ENCODE measurements at places on chromosomes 6 and 20.
A peak's percentile ranks its signal among the peaks of the same experiment; 100 is the strongest.

GRCh38 chr6:99611148-99611547, 4.5 kb downstream of the PRDM13 start:
- DNase-seq, result no peak

DNA sequence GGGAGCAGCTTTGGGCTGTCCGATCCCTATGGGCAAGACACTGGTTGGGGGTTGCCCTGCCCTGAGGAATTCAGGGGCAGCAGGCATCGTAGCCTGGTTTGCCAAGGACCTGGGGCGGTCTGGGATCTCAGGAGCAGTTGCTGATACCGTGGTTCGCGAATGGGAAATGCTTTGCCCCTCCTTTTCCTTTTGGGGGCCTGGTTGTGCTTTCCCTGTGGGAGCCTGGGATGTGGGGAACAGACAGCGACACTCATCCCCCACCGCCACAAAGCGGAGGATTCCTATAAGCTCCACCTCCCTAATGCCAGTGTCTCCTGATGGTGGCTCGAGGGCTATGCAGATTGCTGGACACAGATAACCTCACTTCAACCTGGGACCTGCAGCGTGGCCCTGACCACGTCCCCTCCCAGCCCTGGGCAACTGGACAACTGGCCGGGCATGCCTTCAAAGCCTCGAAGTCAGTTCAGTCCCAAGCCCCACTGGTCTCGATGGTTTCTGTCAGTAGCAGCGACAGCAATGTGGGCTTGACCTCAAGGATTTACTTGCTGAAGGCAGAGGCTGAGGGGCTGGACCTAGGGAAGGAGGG, 3.3 kb downstream of the CEBPB start:
- no peak for DNase-seq

DNA sequence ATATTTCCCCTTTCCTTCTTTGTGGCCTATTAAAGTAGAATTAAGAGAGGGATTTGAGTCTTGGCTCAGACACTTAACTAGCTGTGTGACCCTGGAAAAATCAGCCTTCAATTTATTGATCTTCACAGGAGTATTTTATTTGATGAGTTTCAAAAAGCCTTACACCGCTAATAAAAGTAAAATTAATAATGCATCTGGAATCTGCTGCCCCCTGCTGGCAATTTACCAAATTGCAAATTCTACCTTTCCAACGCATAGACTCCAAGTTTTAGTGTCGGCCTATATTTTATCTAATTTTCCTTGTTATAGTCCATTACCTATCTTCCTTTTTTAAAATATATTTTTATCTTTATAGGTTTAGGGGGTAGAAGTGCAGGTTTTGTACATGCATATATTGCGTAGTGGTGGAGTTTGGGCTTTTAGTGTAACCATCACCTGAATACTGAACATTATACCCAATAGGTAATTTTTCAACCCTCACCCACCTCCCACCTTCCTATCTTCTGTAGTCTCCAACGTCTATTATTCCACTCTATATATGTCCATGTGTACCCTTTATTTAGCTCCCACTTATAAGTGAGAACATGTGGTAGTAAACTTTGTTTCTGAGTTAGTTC, 46.3 kb downstream of the GOPC start:
- DNase-seq, result peak; percentile 23

GRCh38 chr6:32151181-32151862, 417 bp downstream of the PRRT1 start:
- no peak for DNase-seq

GRCh38 chr20:34491226-34491931, 24.8 kb upstream of the DYNLRB1 start:
- DNase-seq, result no peak

GRCh38 chr6:81938014-81938856, 185.8 kb upstream of the TENT5A start:
- no peak for DNase-seq

DNA sequence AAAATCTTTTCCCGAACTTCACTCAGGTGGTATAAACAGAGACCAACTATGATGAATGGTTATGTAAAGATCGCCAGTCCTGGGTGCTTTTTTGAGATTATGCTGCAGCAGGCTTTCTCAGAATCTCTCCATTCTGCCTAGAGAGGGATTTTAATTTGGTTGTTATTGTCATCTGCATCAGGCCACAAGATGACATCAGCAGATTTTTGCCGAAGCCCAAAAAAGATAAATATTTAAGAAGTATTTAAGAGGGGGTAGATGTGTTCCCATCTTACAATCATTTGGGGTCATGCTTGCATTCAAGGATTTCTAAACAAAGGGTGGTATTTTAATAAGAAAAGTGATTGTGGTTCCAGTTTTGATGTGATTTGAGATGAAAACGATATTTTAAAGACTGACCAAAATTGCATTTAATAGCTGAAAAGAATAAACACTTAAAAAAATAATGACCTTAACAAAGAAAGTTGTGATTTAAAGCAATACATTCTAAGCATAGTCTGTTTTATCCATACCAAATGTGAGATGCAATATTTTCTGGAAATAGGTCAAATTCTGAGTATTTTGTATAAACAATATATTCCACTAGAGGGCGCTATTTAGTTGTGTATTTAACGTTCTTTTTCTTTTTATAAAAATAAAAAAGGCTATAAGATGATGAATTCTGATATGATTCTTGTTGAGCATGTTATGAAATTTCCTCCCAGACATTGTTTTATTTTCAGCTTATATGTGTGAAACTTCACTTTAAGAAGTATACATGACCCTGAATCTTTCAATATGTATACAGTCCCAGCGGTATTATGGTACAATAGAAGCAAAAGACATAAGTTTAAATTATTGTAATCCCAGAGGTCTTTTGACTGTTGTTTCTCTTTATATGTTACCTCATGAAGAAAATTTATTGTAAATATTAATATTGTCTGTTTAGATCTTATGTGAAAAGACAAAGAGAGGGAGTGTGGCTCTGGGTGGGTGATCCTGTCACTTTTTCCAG, 51.0 kb upstream of the ZFP64 start:
- peak; percentile 46 for DNase-seq

DNA sequence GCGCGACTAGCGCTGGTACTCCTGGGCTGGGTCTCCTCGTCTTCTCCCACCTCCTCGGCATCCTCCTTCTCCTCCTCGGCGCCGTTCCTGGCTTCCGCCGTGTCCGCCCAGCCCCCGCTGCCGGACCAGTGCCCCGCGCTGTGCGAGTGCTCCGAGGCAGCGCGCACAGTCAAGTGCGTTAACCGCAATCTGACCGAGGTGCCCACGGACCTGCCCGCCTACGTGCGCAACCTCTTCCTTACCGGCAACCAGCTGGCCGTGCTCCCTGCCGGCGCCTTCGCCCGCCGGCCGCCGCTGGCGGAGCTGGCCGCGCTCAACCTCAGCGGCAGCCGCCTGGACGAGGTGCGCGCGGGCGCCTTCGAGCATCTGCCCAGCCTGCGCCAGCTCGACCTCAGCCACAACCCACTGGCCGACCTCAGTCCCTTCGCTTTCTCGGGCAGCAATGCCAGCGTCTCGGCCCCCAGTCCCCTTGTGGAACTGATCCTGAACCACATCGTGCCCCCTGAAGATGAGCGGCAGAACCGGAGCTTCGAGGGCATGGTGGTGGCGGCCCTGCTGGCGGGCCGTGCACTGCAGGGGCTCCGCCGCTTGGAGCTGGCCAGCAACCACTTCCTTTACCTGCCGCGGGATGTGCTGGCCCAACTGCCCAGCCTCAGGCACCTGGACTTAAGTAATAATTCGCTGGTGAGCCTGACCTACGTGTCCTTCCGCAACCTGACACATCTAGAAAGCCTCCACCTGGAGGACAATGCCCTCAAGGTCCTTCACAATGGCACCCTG, 1.6 kb downstream of the TPBG start:
- DNase-seq, result peak; percentile 57

- DNase-seq, result no peak
These were observed 433.7 kb upstream of the CHD6 start for GRCh38 chr20:42051921-42052320.

GRCh38 chr6:1760876-1761275, 151.2 kb downstream of the FOXC1 start:
- DNase-seq, result no peak

DNA sequence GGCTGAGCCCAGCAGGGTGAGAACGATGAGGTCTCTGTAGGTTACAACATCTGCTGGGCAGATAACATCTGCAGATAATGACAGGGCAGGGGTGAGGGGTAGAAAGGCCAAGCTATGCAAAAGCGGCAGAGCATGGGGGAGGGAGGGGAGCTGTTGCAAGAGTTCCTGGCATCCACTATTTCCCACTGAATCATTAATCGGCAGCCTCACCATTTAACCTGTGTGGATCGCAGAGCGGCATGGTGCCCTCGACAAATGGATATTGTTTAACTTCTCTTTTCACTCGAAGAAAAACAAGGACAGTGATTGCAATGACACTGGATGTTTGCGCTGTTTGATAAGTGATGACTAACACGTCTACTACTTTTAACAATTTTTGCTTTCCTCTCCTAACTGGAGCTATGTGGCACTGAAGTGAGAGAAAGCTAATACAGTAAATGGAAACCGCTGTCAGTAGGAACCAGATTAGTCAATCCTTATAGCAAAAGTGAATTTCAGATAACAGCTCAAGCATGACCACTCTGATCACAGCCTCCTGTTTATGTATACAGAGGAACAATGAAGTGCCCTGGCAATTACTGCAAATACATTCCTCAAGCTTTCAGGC, 381.5 kb downstream of the TFAP2A start:
- peak; percentile 91 for DNase-seq

DNA sequence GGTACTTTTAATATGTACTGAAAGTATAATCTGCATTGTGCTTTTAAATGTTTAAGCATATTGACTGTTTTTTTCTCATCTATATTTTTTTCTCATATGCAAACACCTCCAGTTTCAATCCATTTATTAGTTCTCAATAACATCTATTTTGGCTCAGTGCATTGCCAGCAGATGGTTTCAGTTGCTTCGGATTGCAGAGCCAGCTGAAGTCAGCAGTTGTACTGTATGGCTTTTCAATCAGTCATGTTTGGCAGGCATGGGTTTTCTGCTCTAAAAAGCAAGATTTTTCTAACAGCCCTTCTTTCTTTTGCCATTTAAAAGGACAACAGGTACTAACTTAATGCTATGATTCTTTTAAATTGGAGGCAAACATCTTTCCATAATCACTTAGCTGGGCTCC, 121.2 kb downstream of the CD109 start:
- no peak for DNase-seq

DNA sequence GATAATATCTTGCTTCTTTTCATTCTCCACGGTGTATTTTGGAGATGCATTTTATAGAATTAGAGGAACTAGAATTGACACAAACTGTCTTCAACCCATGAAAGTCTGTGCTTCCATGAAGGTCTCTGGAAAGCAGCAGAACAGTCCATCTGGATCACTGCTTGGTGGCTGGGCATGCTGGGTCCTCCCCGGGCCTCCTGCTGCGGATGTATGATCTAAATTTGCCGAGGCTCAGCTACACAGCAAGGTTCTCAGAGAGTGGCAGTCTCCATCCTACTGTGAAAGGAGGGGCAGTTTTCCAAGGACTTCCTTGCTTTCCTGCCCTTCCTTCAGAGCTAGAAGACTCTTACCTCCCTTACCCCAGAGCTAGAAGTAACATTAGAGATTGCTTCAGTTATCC, 15.1 kb downstream of the PKIG start:
- no peak for DNase-seq

GRCh38 chr20:61031101-61031830, 220.8 kb upstream of the CDH4 start:
- DNase-seq, result no peak

GRCh38 chr6:127119102-127120022, 891 bp downstream of the RSPO3 start:
- peak; percentile 54 for DNase-seq

- no peak for DNase-seq
These were observed 45.5 kb downstream of the IRF4 start for GRCh38 chr6:437037-437392.

DNA sequence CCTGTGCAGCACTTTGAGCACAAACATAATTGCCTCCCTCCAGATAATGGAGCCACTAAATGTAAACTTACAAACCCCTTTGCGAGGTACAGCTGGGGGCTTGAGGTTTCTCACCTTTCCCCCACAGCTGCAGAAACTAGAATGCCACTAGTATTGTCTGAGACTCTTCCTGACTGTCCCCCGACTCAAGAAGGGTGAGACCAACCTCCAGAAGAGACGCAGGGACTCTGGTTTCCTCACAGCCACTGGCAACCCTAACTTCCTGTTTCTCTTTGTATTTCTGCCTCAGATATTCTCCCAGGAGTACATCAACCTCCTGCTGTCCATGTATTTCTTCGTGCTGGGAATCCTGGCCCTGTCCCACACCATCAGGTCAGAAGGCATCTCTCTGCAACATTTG, 23.6 kb downstream of the HM13 start:
- DNase-seq, result no peak

- no peak for DNase-seq
These were observed 1.7 kb downstream of the CDK19 start for GRCh38 chr6:110813338-110814101.

- no peak for DNase-seq
These were observed 654.7 kb downstream of the EPM2A start for GRCh38 chr6:145080651-145081050.

DNA sequence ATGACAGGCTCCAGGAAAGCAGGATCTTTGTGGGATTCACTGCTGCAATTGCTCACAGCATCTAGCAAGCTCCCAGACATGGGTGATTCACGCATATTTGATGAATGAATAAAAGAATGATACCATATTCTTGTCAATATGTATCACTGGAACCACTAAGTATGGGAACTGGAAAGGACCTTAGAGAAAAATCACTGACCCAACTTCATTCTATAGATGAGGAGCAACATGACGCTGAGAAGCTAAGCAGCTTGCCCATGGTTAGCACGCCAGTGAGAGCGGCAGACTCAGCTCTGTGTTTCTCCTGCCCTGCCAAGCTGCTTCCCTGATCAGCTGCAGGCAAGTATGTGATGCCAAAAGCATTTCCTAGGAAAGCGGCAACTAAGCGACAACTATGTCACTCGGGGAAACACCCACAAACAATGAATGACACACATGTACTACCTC, 66.8 kb downstream of the PPP1R3G start:
- DNase-seq, result no peak

GRCh38 chr6:75550544-75551167, 51.0 kb upstream of the SENP6 start:
- no peak for DNase-seq

- no peak for DNase-seq
These were observed 751.2 kb downstream of the HDGFL1 start for GRCh38 chr6:23320471-23321015.

DNA sequence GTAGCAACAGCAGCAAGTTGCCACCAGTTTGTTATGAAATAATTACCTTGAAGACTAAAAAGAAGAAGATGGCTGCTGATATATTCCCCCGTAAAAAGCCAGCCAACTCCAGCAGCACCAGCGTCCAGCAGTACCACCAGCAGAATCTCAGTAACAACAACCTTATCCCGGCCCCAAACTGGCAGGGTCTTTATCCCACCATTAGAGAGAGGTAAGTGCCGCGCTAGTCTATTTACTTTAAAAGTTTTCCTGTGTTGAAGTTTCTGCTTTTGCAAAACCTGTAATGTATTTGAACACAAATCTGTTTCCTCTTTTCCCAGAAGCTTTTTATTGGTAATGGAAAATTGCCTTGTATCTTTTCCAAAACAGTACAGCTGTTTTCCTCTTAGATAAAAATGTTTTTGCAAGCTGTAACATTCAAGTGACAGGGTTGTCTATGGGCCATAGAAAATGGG, 725 bp downstream of the BTBD3 start:
- DNase-seq, result peak; percentile 41

GRCh38 chr20:53647286-53647821, 53.7 kb upstream of the ZNF217 start:
- no peak for DNase-seq

Measured in NCI-H1105 treated with DMSO at 0.1 percent for 48 hours (cell line).